ENCODE measurements at places on chromosomes 2 and 18.
A peak's percentile ranks its signal among the peaks of the same experiment; 100 is the strongest.

GRCh38 chr2:105854972-105855371 lies 110.3 kb downstream of the NCK2 start:
- no peak for DNase-seq

DNA sequence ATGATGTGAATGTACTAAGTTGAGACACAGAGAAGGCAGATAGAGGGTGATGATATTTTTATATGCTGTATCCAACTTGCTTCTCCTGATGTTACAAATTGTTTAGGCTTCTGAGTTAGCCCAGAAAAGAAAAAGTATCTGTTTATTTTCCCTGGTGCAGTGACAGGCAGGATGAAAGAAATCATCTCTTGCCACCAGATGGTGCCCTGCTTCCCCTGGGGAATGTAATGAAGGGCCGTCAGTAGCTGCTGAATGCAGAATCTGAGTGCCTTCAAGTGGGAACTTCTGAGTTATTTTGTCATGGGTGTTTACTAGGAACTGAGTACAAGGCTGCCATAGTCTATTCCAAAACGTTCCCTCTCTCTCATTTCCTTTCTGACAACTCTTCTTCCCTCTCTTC lies 525.6 kb downstream of the MBD2 start:
- DNase-seq = no peak

GRCh38 chr2:202588647-202589581 lies 45.9 kb upstream of the FAM117B start:
- DNase-seq = peak; percentile 82

- no peak for DNase-seq
These were observed 67.8 kb upstream of the PARD3B start for GRCh38 chr2:204477358-204477950.

DNA sequence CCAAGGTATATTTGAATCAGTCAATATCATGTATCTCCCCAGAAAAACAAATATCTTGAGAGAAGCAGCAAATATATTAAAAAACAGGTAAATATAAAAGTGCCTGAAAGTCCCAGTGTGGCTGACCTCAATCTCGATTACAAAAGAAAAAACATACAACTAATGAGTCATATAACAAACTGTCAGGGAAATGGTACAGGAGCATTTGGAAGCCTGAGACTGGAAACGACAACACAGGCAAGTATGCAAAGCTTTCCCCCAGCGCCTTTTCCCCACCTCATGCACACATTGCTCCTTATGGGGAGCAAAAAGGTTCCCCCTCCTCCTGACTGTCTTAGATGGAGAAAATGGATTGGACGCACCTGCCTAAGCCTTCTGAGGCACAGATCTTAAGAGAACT lies 230.7 kb downstream of the TMX3 start:
- DNase-seq = no peak

- DNase-seq = no peak
These were observed 13.0 kb upstream of the FHL2 start for GRCh38 chr2:105411720-105412407.

- no peak for DNase-seq
These were observed 740.8 kb upstream of the ZEB2 start for GRCh38 chr2:145260674-145261073.

DNA sequence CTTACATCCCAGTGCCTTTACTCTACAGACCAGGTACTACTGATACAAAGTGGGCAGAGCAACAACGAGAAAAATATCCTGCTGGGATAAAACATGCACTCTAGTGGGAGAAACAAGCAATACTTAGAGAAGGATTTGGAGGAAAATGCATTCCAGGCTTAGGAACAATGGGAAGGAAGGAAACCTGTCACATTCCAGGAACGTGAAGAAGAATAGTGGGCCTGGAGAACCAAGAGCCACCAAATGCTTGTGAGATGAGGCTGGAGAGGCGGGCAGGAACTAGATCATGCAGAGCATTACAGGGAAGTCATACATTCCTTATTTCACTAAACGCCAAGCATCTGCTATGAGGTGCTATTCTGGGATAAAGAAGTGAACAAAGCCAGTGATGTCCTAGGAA lies 342.3 kb downstream of the DCC start:
- no peak for DNase-seq

DNA sequence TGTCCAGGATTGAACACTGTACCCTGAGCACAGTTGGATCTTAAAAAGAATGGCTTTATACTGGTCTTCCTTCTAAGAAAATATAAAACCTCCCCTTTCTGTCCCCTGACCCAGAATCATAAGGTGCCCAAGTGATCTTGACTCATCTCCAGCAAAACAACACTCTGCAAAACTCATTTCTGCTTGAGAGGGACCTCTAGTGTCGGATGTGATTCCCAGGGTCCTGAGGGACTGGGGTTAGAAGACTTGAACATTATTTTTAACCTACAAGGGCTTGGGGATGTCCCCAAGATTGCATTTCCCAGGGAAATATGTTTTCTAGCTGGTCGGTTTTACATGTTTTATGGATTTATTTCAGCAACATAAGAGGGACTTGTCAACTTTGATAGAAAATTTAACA lies 1318.5 kb upstream of the CELF4 start:
- no peak for DNase-seq

DNA sequence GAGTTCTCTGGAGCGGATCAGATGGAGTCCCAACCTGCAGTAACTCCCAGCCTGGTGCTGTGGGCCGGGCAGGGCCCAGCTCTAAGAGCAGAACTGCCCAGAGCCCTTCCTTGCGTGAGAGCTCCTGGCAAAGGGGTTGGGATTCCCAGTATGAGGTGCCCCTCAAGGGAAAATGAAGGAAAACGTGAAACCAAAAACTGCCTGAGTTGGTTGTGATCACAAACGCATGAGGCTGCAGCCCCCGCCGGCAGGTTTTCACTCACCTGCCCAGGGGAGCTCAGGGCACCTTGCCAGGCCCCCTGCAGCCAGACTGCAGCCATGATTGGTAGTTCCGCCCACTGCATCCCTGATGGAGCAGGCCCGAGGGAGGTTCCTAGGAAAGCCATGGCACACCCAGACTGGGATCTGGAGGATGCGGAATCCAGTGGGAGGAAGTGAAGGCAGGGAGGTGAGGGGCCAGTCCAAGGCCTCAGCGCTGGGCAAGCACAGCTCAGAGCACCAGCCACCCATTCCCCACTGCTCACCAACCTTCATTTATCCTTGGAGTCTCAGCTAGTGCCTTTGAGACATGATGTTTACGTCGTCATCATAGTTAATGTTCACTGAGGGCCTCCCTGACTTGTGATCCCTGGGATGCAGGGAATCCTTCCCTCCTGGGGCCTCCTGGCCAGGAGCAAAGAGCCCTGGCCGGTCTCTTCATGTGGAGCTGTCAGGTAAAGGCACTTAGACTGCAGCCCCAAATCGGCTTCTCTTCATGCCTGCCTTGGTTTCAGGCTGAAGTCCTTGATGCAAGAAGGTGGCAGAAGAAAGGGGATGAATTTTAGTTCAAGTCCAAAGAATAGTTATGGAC lies 103.2 kb downstream of the INHBB start:
- no peak for DNase-seq

GRCh38 chr2:221372159-221372884 lies 199.8 kb downstream of the EPHA4 start:
- no peak for DNase-seq

DNA sequence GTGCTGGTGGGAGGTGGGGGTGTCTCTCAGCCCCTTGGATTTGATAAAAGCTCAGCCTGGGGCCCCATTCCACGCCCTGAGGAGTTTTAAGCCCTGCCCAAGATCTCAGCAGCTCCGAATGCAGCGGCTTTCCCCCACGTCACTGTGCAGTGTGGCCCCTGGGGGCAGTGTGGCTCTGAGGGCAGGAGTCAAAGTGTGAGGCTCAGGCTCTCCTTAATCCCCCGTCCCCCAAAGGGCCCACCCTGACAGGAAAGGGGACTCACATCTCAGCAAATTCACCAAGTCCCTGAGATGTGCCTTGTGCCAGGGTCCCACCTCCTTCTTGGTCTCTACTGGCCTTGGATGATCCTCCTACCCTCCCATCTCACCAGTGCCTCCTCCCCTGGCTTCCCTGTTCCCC lies 25.2 kb downstream of the NPPC start:
- DNase-seq = no peak
